ENCODE measurements at places on chromosomes 11 and 22.
A peak's percentile ranks its signal among the peaks of the same experiment; 100 is the strongest.

GRCh38 chr11:65981972-65982823, 19.8 kb downstream of the EIF1AD start:
- DNase-seq = no peak

DNA sequence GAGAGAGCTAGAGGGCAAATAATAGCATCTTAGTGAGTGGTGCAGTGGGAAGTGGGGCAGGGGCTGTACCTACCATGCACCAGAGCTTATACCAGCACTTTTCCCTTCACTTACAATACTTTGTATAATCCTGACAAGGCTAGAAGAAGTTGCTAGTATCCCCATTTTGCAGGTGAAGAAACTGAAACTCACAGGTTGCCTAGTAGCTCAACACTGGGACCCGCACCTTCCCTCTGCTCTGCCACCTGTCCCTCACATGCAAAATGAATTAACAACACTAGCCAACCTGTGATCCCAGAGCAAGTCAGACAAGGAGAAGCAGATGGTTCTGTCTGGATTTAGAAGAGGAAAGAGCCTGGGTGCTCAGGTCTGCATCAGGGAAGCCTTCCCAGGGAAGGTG, 510.4 kb downstream of the BUD13 start:
- no peak for DNase-seq

DNA sequence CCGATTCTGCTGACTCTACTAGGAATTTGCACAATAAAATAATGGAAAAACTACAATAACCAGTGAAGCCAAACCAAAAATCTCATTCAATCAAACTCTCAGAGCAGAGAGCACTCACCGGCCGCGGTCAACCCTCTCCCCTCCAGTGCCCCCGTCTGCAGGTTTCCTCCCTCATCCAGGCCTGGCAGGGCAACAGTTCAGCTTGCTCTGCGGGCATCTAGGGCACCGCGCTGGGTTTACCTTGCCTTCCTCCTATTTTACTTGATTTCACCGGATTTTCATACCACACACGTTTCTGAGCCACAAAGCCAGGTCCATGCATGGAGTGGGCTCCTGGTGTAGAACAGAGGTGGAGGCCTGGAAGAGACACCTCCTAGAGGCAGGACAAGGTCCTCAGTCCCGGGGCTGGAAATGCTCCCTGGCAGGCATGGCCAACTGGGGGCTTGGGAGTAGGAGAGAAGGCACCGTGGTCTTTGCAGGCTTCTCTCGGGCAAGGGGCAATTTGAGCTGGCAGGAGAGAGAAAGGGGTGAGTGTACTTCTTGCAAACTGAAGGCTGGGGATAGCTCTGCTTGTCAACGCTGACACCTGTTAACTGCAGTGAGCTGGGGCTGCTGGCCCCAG, 938.4 kb downstream of the BRD1 start:
- no peak for DNase-seq

DNA sequence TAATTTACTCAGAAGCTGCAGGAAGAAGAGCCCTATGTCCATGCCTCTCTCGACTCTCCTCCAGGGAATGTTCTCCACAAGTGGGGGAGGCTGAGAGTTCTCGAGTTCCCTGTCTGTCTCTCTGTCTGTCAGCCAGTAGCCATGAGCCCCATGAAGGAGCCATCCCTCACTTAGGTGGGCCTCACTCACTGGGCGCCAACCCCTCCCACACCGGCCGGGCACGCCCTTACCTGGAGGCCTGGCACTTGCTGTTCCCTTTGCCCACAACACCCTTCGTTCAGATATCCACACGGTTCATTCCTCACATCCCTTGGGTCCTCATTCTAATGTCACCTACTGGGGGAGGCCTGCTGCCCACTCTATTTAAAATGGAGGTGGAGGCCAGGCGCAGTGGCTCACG, 14.2 kb upstream of the IL10RA start:
- no peak for DNase-seq

DNA sequence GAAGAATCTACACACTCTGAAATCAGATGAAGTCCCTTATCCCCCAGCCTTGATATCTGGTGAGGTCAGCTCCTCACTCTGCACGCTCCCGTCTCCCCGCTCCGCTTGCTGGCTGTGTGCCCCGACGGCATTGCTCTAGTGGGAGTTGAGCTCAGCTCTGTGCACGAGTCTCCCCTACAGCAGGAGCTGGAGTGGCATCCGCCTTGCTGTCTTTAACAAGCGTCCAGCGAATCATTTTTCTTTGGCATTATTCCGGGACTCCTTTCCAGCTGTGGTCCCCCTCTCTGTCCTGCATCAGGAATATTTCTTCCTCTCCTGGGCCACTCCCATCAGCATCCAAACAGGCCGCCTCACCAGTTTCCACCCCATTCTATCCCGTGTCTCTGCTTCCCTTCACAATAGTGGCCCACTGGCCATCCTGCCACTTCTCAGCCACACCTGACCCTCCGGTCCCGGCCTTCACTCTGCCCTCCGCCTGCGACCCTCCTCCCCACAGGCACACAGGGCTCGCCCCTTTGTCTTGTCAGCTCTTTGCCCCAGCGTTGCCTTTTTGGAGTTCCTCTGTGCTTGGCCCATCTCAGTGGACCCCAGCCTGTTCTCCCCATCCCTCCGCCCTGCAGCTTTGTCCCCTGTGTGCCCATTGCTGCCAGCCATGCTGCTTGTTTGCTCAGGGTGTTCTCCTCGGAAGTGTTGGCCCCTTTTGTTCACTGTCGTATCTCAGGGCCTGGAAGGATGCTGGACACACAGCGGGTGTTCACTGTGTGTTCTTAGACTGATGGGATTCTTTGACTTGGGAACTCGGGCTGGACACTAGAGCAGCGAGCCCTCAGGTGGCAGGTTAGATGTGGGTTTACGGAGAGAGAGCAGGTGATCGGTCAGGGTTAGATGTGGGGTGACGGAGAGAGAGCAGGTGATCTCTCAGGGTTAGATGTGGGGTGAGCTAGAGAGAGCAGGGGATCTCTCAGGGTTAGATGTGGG, 441.8 kb downstream of the TBC1D22A start:
- no peak for DNase-seq

DNA sequence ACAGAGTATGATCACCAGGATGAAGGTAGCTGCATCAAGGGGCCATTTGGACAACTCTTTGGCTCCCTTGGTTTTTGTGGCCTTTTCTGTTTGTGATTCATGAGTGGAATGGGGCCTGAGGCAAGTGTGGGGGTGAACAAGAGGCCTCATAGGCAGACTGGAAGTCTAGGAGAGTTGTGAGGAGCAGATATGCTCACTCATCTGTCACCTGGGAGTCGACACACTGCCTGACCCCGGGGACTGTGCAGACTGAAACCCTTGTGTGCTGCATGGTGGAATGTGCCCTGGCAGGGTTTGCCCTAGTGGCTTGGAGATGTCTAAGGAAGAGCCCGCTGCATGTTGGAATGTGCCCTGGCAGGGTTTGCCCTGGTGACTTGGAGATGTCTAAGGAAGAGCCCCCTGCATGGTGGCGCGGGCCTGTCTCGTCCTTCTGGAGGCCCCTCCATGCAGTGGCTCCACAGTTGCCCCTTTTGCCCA, 60.0 kb downstream of the MED15 start:
- no peak for DNase-seq

GRCh38 chr22:39997421-39997820, 2.7 kb downstream of the FAM83F start:
- no peak for DNase-seq

DNA sequence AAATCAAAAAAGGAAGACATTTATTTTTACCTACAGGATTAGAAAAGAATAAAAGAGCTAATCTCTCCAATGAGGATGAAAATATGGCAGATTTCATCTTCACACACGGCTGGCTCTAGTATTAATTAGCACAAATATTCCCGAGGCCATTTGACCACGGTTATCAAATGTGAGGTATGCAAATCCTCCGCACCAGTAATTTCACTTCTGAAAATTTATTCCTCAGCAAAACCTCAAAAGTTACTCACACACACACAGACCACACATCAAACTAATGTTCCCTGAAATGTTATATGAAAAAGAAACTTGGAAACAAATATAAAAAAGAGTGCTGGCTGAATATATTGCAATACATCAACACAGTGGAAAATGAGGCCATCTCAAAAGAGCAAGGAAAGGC, 32.8 kb downstream of the CELSR1 start:
- no peak for DNase-seq

DNA sequence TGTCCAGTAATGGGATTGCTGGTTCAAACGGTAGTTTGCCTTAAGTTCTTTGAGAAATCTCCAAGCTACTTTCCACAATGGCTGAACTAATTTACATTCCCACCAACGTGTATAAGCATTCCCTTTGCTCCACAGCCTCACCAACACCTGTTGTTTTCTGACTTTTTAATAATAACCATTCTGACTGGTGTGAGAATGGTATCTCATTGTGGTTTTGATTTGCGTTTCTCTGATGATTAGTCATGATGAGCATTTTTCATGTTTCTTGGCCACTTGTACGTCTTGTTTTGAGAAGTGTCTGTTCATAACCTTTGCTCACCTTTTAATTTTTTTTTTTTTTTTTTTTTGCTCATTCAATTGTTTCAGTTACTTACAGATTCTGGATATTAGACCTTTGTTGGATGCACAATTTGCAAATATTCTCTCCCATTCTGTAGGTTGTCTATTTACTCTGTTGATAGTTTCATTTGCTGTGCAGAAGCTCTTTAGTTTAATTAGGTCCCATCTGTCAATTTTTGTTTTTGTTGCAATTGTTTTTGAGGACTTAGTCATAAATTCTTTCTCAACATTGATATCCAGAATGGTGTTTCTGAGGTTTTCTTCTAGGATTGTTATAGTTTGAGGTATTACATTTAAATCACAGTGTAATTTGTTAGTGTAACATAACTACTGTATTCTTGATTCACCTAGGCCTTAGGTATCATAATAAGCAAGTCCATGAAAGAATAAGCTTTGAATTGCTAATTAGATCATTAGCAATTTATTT, 33.0 kb downstream of the CCDC34 start:
- DNase-seq = no peak

- DNase-seq = no peak
Observed at GRCh38 chr11:7489376-7489775, 4.1 kb downstream of the OLFML1 start.

DNA sequence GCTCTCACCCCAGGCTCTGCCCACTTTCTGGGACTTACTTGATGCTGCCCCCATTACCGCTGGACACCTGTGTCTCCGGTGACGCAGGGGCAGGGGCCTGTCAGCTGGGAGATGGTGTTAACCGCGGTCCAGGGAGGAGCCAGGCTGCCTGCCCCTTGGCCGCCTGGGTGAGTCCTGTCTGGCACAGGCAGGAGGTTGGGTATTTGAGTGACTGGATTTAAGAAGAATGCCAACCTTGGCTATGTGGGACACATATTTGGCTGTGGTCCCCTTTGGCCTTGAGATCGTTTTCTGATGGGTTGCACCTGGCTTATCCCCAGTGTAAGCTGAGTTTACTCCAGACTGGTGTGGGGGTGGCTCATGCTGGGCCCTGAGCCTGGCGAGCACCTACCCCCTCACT, 2.5 kb downstream of the MUC6 start:
- DNase-seq = no peak

GRCh38 chr22:50627642-50628542, at the start of gene ARSA:
ARSA (minus strand) TSS chr22:50628152; CDS start chr22:50627779, 373 bp downstream.
- DNase-seq = peak; percentile 88

DNA sequence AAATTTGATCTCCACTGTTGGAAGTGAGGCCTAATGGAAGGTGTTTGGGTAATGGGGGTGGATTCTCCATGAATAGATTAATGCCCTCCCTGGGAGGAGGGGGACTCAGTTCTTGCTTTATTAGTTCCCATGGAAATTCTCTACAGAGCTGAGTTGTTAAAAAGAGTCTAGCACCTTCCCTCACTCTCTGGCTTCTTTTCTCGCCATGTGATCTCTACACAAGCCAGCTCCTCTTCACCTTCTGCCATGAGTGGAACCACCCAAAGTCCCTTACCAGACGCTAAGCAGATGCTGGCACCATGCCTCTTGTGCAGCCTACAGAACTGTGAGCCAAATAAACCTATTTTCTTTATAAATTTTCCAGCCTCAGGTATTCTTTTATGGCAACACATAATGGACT, 465.8 kb upstream of the ANO5 start:
- DNase-seq = no peak

- no peak for DNase-seq
Observed at GRCh38 chr11:61028135-61028729, 56.8 kb downstream of the CD6 start.

GRCh38 chr22:45263463-45264269, 21.1 kb upstream of the UPK3A start:
- peak; percentile 90 for DNase-seq

DNA sequence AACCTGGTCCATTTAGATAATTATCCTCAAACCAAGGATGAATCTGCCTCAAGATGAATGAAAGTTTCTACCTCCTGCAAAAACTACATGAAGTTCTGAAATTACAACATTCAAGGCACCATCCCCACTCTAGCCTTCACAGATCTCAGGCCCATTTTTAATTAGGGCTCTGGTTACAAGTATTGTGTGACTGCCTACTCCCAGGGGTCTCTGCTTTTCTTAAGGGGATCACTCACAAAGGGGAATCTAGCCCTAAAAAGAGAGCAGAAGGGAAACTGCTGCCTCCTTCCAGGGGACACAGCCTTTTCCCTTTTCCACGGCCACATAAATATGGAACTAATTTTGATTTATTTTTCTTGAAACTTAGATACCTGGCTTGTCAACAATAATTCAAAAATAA, 17.4 kb upstream of the TMEM135 start:
- DNase-seq = no peak

- no peak for DNase-seq
Observed at GRCh38 chr22:35604621-35605368, 12.3 kb downstream of the MB start.

- peak; percentile 84 for DNase-seq
Observed at GRCh38 chr22:20750461-20751184, 23.3 kb upstream of the SERPIND1 start.

GRCh38 chr22:32040324-32040904, 2.6 kb upstream of the SLC5A1 start:
- DNase-seq = no peak

DNA sequence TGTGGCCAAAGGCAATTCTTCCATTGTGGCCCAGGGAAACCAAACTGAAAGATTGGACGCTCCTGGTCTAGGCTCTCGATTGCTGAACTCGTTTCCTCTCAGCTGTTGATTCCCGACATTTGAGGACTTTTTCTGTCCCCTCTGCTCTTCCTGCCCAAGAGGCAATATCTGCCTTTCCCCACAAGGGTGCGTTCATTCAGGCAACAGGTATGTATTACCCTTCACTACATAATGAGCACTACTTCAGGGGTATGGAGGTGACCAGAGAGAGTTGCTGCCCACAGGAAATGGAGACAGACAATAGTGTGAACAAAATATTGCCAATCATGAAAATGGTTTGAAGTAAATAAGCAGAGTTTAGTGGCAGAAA, 8.2 kb downstream of the PTH start:
- peak; percentile 27 for DNase-seq

- DNase-seq = peak; percentile 18
Observed at GRCh38 chr11:37512156-37512780, 914.2 kb upstream of the RAG2 start.
